ENCODE measurements at places on chromosomes 3 and 15. TPM values are rescaled to one million over a fixed set of nuclear protein-coding genes. Genes with fewer than 3 reads are reported as not detected.

The CDHR4 gene
- polyA plus RNA-seq, result 0.18 TPM

The ECE2 gene
- not detected for polyA plus RNA-seq

The SCG5 gene
- 3.4 TPM for polyA plus RNA-seq

The SMARCC1 gene
- 19.9 TPM for polyA plus RNA-seq
